ENCODE measurements at places on chromosomes 11 and 22.

DNA sequence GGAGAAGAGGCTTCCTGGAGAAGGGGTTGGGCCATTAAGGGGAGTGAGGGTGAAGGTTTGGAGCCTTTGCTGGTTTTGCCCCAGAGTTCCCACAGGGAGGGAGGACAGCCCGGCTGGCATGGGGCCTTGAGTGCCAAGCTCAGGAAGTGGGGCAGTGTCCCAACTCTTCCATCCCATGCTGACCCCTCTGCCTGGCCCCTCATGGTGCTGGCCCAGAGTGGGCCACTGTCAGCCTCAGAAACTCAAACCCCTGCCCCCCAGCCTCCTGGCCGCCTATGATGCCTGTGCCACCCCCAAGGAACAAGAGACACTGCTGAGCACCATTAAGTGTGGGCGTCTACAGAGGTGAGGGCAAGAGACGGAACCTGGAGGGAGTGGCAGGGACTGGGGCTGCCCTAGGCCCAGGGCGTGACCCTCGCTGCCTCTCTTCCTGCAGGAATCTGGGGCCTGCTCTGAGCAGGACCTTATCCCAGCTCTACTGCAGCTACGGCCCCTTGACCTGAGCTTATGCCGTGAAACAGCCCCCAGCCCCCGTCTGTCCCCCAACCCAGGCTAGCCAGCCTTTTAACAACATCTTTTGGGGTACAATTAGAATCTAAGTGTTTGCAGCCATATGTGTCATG lies 5.4 kb downstream of the MUS81 start:
- no peak for DNase-seq

DNA sequence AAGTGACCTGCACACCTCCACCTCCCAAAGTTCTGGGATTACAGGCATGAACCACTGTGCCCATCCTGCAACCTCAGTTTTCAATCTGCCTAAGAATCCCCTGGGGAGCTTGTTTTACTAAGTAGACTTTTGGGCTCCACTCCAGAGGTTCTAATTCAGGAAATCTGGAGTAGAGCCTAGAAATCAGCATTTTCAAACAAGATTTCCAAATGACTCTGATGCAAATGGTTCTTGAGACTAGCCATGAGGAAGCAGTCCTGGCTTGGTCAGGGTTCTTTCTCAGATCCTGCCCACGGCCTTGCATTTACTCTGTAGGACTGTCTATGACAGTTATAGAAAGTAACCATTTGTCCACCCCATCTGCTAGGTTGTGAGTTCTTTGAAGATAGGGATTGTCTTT lies 1.6 kb upstream of the KCNE3 start:
- no peak for DNase-seq

DNA sequence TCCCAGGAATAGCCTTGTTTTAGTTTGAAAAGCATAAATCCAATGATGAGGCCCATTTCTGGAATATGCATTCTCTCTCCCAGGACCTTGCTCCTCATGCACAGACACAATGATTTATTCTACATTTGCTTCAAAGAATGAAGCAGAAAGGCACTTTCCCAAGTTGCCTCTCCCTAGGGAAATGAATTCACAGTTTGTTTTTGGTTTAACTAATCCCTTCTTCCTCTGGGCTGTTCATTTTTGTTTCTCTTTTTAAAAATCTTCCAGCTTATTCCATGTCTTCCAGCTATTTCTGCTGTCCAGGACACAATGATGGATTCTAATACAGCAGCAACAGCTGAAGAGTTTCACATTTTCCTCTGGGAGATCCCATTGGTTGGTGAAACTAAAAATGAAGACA lies 1529.2 kb upstream of the TENM4 start:
- no peak for DNase-seq

DNA sequence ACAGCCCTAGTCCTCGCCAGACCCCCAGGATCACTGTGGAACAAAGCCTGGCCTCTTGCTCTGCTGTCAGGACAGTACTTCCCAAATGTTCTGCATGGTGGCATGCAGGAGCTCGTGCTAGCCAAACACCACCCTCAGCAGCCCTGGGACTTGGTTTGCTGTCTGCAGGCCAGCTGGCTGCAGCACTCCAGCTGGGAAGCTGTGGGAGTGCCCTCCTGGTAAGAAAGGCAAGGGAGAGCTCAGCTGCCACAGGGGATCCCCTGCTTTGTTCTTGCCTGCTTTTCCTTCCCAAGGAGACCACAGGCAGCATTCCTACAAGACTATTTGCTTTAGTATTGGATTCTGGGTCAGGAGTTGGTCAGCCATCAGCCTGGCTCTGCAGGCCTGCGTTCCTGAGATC lies 27.9 kb downstream of the TCIRG1 start:
- no peak for DNase-seq

- no peak for DNase-seq
Observed at GRCh38 chr22:45783690-45784089, 112.1 kb downstream of the ATXN10 start.

DNA sequence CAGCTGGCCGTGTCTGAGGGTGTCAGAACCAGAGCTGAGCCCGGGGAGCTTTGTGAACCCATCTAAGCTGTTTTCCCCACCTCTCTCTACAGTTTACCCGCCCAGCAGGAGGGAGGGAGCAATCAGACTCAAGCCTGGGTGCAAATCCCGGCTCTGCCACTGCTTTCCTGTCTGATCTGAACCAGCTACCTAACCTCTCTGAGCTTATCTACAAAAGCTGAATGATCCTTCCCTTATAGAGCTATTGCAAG lies 252 bp downstream of the APOL2 start:
- DNase-seq = no peak

- DNase-seq = no peak
Observed at GRCh38 chr11:30889143-30889794, 303.1 kb upstream of the MPPED2 start.

GRCh38 chr11:74141241-74141695 lies 29.5 kb downstream of the C2CD3 start:
- no peak for DNase-seq

DNA sequence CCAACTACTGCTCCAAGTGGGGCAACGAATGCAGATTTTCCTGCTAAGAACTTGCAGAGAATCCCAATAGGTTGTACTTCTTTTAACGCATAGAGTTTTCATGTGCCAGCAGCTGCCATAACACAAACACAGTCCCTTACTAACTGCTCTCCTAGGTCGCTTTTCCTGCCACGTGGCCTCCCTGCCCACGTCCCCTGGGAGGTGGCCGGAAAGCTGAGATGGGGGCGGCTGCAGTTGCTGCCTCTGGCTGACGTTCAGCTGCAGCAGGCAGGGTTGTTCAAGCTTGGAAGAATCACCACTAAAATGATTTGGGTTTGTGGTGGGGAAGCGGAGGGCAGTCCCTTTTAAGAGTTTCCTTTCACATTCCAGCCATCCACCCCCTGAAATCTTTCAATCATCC lies 39.3 kb downstream of the ZNF202 start:
- DNase-seq = no peak

DNA sequence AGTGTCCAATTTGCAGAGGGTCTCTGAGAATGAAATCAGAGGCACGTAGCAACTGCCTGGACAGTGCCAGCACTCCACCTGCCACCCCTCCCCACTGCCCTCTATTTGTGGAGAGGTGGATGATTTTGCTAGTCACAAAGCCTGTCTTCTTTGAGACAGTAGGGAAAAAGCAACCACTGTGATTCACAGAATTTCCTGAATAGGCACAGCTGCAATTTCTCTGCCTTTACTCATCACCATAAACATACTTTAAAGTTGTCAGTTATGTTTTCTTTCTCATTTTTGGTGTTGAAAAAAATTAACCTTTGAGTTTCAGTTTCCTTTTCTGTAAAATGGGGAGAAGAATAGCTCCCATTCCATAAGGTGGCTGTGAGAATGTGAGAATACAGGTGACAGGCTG lies 134.3 kb downstream of the TEAD1 start:
- DNase-seq = no peak

All from stimulated activated CD4-positive, alpha-beta T cell treated with anti-CD3 and anti-CD28 coated beads, Interleukin-12 subunit alpha, Interleukin-12 subunit beta, amount 100 ng/mL, for 24 hours (primary cell).